NCI-H1417 (cell line): ENCODE measurements at places on chromosomes 16 and 17.

DNA sequence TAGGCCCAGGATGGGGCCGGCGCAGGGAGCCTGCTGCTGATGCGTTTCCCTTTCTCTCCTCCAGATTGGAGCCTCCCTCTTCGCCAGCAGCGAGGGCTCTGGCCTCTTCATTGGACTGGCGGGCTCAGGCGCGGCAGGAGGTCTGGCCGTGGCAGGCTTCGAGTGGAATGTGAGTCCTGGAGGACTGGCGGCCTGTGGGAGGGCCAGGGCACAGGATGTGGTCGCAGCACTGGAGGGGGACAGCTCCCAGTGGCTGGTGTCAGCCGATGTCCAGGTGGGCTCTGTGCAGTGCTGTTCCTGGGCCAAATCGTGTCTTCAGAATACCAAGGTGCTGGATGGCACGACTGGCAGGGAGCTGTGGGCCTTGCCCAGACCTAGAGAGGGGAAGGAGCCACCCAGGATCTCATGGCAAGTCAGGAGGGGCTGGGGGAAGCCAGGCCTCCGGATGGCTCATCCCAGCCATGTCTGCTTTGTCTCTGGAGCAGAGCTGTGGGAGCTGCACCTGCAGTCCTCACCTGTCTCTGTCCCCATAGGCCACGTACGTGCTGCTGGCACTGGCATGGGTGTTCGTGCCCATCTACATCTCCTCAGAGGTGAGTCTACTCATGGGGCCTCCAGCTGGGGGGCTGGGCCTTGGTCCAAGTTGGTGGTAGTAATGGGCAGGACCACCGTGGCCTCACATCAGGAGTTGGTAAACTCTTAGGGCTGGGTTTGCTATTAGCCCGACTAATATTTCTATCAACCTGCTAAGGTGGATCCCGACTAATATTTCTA, 7.3 kb downstream of the SLC5A10 start:
- DNase-seq, result no peak

- DNase-seq, result no peak
Measured at GRCh38 chr16:85387171-85387507, 226.0 kb upstream of the GSE1 start.

GRCh38 chr17:78588258-78589030, 11.2 kb upstream of the DNAH17 start:
- DNase-seq, result no peak

DNA sequence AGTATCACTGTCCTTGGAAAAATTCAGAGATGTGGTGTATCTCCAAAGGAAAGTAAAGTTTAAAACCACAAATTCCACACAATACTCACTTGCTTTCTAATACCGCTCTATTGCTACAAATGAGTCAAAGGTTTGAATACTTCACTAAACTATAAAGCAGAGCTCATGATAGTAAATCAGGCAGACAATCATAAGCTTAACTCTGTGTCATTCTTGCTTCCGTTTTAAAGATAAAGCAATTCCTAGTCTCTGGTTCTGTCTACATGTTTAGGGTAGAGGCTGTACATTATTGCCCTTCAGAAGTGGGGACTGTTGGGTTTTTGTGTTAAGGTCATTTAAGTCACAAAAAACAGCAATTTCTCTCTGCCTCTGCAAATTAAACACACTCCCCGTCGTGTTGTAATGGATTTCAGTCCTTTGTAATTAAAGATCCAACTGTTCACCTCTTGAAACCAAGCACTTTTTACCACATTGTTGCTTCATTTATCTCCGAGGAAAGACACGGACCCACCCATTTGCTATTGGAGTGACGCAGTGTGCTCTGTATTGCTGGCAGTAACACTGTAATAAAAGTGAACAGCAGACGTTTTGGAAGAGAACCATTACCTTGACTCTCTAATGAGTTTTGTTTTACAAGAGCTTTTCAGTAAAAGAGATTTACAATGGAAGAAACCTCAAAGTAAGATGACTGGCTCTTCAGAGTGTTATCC, 83.1 kb upstream of the CNTNAP4 start:
- peak; percentile 13 for DNase-seq

DNA sequence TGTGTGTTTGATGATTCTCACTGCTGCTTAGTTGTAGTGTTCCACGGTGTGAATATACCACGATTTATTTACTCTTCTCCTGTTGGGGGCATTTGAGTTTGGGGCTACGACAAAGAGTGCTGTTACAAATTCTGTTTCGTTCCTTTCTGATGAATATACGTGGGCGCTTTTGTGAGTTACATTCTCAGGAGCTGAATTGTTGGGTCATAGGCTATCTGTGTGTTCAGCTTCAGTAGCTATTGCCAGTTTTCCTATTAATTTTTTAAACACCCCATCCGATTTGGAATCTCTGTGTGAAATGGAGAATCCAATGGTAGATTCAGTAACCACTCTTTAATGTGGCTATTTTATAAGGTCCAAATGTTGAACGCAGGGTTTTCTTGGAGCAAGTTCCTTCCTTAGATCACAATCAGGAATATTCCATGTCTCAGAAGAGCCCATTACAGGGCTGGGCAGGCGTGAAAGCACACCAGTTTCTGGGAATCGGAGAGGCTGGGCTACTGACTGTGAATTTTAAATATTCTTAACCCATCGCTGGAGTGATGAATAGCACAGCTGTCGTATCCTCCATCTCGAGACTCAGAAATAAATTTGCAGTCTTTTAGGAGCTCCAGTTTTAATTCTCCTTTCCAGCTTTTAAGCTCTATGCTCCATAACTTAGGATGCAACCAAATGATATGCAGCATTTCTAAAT, 115.9 kb downstream of the PITPNC1 start:
- no peak for DNase-seq

DNA sequence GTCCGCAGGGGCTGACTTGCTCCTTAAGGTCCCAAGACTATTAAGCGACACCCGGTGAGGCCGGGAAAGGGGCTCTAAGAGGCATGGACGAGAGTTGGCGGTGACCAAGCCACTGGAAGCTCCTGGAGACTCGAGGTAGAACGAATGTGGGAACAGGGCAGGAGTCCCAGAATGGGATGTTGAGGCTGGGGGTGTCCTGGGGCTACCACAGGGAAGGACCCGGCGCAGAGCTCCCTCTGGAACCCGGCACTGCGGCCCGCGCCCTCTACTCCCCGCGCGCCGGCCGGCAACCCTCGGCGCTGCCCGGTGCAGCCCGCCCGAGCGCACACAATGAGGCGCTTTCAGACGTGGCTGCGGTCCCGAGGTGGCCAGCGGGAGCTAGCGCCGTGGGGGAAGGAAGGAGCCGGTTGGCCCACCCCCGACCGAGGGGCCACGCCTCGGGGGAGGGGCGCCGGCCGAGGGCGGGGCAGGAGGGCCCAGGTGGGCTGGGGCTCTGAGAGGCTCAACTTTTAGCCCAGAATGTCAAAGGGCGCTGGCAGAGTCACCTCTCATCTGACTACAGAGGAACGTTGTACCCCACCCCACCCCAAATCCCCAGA, at the start of gene CHST6:
TSS of gene CHST6 (minus strand) at position 366 of the 599 bp plus-strand sequence. CDS start 15,613 bp downstream, outside the sequence.
- DNase-seq, result no peak

DNA sequence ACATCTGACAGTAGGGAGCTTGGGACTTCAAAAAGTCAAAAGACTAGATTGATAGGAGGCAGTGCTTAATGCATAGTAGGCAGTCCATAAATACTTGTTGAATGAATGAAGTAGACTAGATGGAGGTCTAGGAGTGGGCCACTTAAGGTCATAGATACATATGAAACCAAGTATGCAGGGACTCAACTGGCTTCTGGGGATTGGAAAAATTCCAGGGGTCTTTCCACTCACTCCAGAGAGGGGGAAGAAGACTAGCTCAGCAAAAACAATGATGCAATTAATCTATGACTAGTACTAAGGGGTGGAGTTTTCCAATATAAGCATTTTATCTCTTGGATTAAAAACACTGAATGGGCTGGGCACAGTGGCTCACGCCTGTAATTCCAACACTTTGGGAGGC, 298.3 kb upstream of the XYLT1 start:
- DNase-seq, result no peak

DNA sequence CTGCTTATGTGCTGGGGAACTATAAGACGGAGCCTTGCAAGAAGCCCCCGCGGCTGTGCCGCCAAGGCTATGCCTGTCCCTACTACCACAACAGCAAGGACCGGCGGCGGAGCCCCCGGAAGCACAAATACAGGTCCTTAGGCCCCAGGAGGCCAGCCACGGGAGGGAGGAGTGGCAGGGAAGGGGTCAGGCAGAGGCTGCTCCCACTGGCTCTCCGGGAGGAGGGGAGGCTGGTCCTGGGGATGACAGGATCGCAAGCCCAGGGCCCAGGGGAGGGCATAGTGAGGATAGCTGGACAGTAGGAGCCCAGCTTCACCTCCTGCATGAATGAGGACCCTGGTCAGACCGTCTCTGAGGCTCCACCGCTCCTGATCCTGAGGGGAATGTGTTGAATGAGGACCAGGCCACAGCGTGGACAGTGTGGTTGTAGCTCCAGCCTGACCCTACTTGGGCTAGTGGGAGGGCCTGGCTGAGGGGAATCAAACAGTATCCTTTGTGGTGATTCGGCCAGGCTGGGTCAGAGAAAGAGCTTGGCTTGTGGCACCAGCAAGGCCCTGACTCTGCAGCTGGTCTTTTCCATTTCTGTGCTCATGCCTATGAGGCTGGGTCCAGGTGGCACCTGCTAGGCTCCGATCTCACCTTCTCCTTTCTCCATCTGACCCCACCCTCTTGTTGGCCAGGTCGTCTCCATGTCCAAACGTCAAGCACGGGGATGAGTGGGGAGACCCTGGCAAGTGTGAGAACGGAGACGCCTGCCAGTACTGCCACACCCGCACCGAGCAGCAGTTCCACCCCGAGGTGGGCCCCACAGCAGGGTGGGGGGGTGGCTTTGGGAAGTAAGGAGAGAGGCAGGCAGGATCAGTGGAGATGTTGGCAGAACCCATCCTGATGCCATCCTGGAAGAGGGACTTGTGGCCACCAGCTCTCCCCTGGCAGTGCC, 28.7 kb downstream of the UNK start:
- no peak for DNase-seq

DNA sequence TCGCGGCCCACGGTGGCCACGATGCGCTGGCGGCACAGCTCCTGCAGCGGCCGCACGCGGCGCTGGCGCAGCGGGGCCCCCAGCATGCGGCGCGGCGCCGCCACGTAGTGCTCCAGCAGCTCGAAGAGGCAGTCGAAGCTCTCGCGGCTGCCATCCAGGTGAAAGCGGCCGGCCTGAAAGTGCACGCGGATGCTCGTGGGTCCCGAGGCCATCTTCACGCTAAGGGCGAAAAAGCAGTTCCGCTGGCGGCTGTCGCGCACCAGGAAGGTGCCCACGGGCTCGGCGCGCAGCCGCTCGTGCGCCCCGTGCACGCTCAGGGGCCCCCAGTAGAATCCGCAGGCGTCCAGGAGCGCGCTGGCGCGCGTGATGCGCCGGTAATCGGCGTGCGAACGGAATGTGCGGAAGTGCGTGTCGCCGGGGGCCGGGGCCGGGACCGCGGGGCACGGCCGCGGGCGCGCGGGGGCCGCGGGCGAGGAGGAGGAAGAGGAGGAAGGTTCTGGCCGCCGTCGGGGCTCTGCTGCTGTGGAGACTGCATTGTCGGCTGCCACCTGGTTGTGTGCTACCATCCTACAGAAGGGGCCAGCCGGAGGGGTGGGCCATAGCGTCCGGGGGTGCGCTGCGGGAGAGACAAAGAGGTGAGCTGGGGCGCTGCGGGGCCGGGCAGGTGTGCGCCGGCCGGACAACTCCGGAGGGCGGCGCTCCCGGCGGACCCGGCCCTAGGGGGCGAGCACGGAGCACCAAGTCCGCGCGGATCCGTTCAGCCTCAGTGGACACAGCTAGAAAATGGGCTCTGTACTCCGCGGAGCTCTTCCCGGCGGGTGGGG, 879 bp downstream of the SOCS1 start:
- DNase-seq, result peak; percentile 46

DNA sequence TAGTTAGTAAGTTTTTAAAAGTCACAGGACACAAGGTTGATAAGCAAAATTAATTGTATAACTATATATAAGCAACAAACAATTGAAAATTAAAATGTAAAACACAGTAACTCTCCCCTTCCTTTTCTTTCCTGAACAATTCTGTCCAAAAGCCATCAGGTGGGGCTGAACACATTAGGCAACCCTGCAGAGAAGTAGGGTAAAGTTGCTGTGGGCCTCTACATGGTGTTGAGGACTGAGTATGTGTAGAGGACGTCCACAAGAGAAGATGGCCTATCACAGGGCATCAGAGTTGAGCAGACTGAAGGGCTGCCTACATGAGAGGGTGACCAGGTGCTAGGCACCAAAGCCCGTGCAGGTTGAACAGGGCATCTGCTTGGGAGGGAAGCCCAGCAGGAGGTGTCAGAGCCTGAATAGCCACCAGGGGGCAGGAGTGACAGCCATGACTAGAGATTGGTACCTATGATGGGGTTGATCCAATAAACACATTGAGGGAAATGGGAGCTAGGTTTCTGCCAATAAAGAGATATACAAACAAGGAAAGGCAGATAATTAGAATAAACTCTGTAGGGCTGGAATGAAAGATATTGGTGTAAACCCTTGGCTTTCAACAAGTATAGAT, 415.1 kb downstream of the NPIPA8 start:
- peak; percentile 9 for DNase-seq

- DNase-seq, result no peak
Measured at GRCh38 chr17:50844117-50844700, 8.8 kb downstream of the WFIKKN2 start.

DNA sequence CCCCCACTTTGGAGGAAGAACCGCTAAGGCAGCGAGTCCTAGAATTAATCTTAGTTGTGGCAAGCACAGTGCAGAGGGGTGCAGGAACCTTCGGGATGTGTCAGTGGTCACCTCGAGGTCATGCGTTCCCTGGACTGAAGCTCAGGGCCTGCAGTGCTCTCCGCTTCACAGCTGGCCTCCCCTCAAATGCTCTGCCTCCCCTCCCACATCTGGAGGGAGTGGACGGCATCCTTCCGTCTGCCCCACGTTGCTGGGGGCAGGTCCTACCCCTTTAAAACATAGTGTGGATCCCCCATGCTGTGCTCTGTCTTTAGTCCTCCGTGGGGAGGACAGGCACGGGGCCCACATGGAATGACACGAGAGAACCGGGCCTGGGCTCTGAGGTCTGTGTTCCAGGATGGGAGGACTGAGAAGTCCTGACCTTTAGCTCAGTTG, 99.5 kb upstream of the CDC42EP4 start:
- no peak for DNase-seq

- peak; percentile 59 for DNase-seq
Measured at GRCh38 chr16:20611350-20611902, 35.3 kb upstream of the ACSM2B start.

GRCh38 chr17:82246365-82247181, 17.7 kb downstream of the SLC16A3 start:
- DNase-seq, result no peak

DNA sequence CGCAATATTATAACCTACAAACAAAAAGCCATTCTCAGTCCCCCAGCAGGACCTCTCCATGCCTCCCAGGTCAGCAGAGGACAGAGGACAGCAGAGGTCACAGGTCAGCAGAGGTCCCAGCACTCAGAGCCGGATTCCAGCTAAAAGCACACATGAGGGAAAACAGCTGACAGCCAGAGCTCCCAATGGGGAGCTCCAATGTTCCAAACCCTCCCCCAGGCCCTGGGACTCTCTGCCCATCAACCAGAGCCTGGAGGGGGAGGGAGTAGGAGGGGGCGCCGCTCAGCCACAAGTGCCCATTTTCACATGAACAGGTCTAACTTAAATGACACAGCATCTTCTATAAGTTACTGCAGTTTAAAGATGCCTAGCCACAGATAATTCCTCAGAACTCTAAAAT, 77.5 kb downstream of the ANKRD11 start:
- DNase-seq, result no peak
